Effector CD8-positive, alpha-beta T cell (primary cell): ENCODE measurements at places on chromosomes 7 and 10.

GRCh38 chr10:31774299-31774900, 154.2 kb downstream of the ARHGAP12 start:
- DNase-seq = no peak

- no peak for DNase-seq
These were observed 375.8 kb upstream of the AKR1E2 start for GRCh38 chr10:4450169-4450568.

DNA sequence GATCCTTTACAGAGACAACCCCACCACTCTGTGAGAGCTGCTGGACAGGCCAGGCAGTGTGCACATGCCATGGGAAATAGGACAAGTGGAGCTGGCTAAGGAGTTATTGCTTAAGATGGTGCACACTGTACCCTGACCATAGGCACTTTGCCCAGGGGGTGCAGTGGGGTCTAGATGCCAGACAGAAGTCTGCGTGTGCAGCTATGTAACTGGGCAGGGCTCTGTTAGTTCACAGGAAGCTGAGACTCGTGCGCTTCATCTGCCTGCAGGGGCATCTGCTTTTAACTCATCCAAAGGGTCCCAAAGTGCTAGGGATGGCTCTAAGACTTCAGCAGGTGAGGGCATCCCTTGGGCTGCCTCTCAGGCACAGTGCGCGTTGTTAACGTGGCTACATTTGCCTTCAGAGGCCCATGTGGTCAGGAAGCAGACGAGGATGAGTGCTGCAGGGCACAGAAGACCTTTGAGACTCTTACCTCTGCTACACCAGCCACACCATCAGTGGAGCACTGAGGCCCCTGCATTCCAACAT, 77.7 kb upstream of the GPR26 start:
- DNase-seq = no peak

GRCh38 chr7:50807026-50807730, 24.5 kb upstream of the GRB10 start:
- no peak for DNase-seq

DNA sequence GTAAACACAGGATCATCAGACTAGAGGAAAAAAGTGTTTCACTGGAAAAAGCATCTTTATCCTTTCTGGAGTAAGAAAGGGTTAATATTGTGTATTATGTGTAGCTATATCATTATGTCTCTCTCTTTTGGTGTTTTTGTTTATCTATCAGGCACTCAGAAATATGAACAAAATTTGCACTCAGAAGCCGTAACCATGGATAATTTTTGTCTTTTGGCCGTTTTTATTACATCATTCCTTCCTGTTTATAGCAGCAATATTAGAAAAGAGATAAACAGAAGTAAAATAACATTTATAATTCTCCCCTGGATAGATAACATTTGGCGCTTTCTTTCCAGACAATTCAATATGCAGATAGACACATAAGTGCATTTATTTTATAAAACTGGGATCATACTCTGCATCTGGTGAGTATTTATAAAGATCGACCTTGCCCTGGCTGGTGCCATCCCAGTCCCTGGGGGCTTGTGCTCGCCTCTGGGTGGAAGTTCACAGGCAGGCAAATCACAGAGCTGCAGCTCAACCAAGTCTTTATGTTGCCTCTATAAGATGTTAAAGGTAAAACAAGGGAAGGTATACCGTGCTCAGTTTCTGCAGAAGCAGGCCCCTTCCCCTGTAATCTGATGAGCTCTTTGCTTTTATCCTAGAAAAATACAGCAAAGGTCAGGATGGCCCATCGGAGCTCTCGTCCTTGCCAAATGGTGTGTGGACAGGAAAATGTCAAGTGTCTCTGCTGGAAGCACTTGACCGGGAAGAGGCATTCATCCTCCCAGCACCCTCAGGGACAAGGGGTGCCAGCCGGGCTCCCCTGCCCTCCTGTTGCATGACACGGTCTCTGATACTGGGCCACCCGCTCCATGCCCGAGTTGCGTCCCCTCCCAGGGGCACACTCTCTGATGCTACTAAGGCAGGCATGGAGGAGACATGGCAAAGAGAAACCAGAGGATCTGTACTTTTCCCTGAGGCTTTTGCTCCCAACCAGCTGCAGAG, 43.9 kb downstream of the PYROXD2 start:
- DNase-seq = no peak

- no peak for DNase-seq
These were observed 127.3 kb downstream of the ARHGAP22 start for GRCh38 chr10:48477616-48478015.

- DNase-seq = no peak
These were observed 54.9 kb upstream of the ANK3 start for GRCh38 chr10:60444494-60445064.

DNA sequence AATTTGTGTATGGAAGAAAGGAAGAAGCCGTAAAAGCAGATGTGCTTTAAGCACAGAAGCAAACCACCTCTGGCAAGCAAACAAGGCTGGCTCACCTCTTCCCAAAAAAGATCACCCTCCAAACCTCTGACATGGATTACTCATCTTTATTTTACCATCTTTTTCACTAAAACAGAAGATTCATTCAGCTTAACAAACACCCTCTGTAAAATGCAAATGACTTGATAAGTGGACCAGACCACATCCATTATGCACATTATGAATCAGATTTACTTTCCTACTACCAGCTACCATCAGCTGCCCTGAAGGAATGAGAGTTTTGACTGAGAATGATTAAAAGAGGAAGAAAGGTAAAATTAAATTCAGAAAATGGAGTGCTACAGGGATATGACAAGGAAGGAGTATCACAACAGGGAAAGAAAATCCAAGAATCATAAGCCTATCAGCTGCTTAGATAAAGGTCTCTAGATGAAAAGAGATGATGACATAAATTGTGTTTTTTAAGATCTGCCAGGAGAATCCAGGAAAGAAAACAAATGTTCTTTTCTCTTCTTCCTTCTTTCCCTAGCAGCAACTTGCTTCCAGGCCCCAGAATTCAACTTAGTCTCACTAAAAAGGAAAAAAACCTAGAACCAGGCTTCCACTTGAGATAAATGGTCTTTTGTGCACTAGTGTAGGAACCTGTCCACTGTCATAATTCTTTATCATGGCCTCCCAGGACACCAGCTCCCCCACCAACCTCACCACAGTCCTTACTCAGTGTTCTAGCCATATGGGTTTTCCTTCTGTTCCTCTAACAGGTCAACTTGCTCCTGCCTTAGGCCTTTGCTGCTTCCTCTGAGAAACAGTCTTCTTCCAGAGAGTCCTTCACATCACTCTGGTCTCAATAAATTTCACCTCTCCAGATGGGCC, 47.4 kb downstream of the JAZF1 start:
- DNase-seq = no peak

DNA sequence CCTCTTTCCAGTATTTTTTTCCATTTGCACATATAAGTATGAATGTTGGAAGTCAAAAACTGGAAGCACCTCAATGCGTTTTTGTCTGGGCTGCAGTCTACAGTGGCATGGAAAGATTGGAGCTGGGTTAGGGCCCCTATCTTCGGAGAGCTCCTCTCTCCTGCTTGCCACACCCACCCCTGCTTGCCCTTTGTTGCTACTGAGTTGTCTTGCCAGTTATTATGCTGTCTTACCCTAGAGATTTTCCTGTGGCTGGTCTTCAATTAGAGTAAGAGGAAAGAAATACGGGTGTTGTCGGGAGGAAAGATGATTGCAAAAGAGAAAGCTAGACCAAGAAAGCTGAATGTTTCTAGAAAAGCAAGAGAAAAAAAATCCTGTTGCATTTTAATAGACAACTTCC, 228.9 kb upstream of the CELF2 start:
- no peak for DNase-seq

GRCh38 chr10:117004227-117005025, 561 bp downstream of the SHTN1 start:
- no peak for DNase-seq

DNA sequence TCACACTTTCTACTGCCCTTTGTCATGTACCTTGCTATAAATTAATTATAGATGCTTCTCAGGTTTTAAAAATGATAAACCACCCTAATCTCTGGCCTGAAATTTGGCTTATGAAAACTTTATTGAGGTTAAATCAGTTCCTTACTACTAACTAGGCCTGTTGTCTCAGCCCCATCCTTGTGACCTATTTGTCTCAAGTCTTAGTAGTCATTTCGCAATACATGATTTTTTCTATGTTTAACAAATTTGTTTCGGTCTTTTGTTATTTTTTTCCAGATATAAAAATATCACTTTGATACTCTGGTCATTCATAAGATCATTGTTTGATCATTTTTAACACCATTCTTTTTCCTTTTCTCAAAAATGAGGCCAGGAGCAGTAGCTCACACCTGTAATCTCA, 411.6 kb downstream of the GFRA1 start:
- no peak for DNase-seq

DNA sequence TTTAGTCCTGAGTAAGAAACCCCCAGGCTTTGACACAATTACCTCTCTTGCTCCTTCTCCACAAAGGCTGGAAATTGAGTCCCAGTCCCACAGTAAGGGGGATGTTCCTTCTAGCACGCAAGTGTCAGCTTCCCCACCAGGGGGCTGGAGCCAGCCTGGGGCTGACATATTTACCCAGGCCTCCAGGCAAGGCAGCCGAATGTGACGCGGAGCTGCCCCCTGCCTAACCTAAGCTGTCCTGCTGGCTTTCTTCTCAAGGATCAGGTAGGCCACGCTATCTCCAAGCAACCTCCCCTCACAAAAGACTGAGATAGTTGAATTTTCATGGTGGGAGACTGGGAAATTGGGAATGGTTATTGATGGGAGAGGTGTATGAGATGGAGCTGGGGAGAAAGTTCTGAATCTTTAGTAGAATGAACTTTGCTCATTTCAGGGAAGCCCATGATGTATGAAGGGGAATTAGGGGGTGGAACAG, 19.2 kb upstream of the BMPER start:
- no peak for DNase-seq

DNA sequence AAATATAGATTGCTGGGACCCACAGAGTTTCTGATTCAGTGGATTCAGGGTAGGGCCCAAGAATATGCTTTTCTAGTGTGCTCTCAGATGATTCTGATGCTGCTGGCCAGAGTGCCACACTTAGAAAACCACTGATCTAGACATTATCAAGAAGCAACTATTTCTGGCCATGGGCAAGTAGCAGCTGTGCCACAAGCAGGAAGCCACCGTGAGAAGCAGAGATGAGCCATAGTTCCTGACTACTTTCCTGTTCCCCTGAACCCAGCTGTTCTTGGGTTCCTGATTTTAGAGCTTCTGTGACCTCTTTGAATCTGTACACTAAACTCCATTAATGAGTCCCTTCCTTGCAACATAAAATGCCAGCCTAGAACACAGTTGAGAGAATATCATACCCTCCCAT, 38.1 kb upstream of the PIK3AP1 start:
- DNase-seq = no peak

GRCh38 chr7:98930464-98930863, 52.1 kb downstream of the TRRAP start:
- no peak for DNase-seq

GRCh38 chr7:70788276-70788675, 343.7 kb upstream of the GALNT17 start:
- no peak for DNase-seq

DNA sequence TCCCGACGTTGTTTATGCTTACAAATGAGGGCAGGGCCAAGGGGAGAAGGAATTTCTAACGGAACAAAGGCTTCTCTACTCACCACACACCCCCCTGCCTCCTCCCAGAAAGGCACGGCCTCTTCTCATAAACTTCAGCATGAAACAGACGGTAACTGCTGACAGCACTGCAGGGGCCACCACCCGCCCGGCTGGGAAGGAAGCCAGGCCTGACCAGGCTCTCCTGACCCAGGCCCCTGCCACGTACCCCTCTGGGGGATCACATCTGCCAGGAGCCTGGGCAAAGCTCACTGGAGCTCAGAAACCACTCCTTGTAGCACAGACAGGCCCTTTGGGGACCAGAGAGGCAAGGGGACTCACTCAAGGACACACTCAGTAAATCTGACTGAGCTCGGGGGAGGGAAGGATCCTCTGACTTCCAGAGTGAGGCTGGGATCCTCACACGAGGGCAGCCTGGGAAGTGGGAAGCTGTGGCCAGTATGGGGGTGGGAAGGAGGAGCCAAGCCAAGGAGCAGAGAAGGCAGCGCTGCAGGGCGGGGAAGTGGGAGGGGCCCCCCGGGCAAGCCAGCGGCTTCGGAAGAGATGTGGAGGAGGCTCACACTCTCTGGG, 46.1 kb downstream of the ZCCHC24 start:
- DNase-seq = no peak

GRCh38 chr10:96401036-96401435, 42.2 kb upstream of the OPALIN start:
- DNase-seq = no peak

- no peak for DNase-seq
These were observed 81.6 kb upstream of the PFKP start for GRCh38 chr10:2985729-2986232.

DNA sequence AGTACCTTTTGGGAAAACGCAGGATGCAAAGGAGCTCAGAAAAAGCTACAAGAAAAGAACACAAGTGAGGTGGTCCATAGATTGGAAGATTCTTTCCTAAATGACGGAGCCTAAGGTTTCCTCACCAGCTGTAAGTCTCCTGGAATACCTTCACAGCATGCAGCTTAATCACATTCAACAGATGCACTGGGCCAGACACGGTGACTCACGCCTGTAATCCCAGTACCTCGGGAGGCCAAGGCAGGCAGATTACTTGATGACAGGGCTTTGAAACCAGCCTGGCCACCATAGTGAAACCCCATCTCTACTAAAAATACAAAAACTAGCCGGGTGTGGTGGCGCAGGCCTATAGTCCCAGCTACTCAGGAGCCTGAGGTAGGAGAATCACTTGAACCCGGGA, 228.7 kb downstream of the FRMD4A start:
- DNase-seq = no peak

DNA sequence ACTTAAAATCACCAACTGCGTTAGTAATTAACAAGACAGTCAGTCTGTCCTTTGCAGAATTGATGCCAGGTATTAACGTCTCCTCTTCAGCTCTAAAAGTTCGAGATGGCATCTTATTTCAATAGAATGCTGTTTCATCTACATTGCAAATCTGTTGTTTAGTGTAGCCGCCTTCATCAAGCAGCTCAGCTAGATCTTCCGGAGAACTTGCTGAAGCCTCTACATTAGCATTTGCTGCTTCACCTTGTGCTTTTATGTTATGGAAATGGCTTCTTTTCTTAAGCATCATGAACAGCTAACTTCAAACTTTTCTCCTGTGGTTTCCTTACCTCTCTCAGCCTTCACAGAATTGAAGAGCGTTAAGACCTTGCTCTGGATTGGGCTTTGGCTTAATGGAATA, 95.5 kb upstream of the FAM20C start:
- DNase-seq = no peak

GRCh38 chr7:38731215-38731614, 100.0 kb upstream of the AMPH start:
- no peak for DNase-seq
